ENCODE measurements at places on chromosomes 3 and 15. TPM values are rescaled to one million over a fixed set of nuclear protein-coding genes. Genes with fewer than 3 reads are reported as not detected.

Gene TAMM41
- total RNA-seq, result 15.1 TPM

Gene CLDN18
- not detected for total RNA-seq

Gene ARIH1
- 38.3 TPM for total RNA-seq

Gene GPR149
- not detected for total RNA-seq

Gene KCNH8
- total RNA-seq, result 0.31 TPM
